Activated T-helper 1 cell treated with anti-CD3 and anti-CD28 coated beads, Interleukin-2, amount 50 U/mL, for 16 hours (primary cell): ENCODE measurements at places on chromosomes 6 and 20.

GRCh38 chr6:78101387-78101786 lies 448.5 kb downstream of the MEI4 start:
- DNase-seq, result no peak

GRCh38 chr6:7190791-7191190 lies 83.0 kb downstream of the RREB1 start:
- no peak for DNase-seq

DNA sequence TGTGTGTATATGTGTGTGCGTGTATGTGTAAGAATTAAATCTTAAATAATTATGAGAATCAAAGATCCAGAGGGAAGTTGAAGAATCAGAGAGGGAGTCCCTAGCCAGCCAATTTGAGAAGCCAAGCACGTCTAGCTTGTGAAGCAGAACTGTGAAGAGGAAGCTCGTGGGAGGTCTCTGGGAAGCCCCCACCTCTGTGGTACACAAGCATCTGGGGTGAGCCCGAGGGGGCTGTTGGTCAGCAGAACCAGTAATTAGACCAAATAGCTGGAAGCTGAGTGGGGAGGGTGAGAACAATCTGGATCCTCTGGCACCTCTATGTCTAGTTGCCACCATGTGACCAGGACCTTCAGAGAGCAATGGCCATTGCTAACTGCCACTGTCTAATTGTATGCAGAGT lies 310.0 kb upstream of the PRND start:
- DNase-seq, result no peak

DNA sequence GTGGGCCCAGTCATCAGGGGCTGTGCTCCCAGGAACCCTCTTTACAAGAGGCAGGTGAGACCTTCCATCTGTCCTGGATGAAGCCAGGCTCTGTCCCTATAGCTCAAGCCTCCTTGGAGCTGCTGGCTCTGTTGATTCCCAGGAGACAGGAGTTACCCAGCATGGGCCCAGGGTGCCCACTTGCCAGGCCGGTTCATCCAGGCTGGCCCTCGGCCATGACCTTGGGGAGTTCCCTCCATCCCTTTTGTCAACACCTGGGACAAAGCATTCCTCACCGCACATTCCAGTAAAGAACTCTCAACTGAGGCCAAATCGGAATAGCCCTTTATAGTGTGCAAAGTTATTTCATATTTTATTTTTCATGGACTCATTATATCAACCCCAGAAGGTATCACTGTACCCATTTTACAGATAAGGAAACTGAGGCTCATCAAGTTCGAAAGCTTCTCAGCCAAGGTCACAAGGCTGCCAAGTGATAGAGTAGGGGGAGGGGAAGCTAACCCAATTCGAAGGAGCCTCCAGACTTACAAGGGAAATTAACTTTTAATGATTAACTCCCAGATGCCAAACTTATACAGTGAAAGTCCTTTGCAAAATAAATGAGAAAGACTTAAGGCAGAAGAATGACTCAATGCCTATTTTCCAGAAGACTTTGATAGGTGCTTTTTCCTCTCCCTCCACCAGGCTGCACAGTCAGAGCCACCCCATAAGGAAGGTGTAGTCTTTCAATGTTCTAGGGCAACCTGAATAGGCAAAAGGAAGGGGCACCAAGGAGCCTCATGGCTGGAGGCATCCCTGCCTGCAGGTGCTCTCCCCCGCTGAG lies 18.5 kb downstream of the SDC4 start:
- DNase-seq, result no peak

- DNase-seq, result no peak
These were observed 447.1 kb downstream of the QKI start for GRCh38 chr6:163861627-163862026.

DNA sequence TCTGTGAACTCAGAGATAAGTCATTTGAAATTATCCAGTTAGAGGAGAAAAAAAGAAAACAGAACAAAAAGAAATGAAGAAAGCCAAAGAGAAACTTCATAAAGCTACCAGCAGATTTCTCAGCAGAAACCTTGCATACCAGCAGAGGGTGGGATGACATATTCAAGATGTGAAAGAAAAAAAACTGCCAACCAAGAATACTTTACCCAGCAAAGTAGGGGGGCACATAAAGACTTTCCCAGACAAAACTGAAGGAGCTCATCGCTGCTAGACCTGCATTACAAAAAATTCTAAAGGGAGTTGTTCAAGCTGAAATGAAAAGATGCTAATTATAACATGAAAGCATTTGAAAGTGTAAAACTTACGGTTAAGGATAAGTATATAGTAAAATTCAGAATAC lies 246.3 kb downstream of the FNDC1 start:
- no peak for DNase-seq

DNA sequence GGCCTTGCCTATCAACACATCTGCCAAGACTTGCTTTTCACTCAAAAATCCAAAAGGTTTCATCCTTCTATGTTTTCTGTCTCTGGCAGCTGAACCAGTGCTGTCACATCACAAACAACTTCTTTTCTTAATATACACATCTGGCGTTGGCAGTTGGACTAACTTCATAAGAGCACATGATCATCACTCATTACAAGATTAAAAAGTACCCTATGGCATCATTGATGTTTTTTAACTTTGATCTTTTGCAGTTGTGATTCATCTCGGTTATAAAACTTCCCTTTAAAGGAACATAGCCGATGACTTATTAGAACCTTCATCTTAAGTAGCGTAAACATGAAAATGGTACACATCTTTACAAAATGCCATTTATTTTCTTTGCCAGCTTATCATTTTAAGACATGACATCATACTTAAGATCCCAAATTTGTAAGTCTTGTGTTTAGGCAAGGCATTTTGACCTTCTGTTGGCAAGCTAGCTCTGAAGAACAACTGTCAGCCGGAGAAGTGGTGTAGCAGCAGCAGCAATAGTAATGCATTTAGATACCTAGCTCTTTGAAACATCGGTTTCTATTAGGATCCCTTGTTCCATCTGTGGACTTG lies 64.2 kb upstream of the SUPT3H start:
- no peak for DNase-seq

DNA sequence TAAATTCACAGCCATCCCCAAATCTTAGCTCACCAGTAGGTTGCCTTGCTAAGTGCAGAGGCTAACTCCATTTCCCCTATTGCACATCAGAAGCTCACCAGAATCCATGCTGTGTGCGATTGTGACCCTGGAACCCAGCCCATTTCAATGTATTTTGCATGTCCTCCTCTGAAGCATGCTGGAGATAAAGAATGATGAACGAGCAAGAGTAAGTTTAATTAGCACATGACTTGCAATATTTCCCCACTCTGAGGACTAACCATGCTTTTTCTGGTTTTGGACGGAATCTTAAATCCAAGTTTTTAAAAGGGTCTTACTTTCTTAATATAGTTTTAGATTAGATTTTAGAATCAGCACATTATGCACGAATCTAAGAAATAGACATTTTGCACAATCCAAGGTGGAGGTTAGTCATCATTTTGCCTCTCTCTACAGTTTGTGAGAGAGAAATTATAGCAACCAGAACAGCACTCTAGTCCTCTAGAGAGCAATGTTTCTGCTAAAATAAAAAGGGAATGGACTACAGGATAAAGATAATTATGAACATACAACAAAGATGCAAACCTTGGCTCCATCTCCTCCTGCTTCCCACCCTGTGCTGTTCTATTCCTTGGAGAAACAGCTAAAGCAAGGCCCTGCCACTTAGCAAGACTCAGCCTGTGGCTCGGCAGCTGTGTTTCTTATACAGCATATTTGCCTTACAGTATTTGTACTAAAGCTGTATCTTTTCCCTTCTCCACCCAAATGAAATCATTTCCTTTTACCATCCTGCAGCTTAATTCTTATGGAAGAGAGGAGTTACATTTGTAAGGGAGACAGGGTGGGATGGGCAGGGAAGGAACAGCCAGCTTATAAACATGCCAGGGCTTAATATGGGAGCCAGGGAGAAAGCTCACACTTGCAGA lies 24.9 kb upstream of the LAMA4 start:
- no peak for DNase-seq

GRCh38 chr6:36050947-36051710 lies 23.5 kb downstream of the MAPK14 start:
- no peak for DNase-seq

DNA sequence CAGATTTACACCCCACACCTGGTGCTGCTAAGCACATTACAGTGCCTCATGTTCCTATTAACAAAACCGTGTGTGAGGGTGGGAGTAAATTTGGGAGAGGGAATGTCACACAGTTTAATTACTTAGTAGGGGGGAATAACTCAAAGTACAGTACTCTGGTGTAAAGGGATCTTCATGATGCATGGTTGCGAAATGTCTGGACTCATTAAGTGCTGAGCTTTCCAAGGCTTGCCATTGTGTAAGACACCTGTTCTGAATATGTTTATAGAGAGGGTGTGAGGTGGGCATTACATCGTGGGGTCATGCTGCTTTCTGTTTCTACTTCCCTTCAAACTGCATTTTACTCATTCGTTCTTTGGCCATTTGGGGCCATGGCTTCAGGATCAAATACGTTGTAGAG lies 181.2 kb downstream of the ADGRG6 start:
- DNase-seq, result no peak

DNA sequence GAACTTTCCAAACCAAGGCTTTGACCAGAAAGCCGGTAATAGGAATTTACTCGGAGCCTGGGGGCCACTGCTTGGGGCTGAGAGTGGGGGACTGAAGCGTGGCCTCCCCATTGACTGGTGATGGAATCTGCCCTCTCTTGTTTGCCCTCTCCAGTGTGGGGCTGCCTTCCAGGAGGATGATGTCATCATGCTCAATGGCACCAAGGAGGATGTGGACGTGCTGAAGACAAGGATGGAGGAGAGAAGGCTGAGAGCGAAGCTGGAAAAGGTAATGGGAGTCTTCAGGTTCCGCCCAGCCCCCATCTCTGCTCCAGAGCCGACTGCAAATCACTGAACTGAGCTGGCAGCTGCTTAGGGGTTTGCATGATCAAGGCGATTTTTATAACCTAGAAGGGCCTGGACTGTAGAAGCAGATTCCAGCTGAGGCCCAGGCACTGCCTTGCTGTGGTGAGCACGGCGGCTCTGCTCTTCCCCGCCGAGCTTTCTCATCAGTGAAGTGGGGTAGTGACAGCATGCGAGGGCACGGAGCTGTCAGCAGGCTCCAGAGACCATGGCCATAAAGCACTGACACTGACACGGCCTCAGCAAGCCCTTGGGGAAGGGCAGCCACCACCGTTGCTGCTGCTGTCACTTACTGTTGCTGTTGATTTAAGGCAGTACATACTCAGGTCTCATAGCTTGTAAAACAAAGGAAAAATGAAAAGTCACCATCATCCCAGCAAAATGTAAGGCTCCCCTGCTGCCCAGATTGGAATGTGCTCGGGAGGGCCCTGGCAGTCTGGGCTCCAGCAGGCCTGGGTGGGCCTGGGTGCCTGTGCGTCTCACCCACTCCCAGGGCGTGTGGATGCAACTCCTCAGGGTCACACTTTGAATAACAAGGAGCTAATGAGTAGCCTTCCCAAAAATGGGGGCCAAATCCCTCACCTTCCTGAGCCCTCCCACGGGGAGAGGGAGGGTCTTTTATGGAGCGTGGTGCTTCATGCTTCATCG lies 11.1 kb upstream of the FAM209A start:
- no peak for DNase-seq

DNA sequence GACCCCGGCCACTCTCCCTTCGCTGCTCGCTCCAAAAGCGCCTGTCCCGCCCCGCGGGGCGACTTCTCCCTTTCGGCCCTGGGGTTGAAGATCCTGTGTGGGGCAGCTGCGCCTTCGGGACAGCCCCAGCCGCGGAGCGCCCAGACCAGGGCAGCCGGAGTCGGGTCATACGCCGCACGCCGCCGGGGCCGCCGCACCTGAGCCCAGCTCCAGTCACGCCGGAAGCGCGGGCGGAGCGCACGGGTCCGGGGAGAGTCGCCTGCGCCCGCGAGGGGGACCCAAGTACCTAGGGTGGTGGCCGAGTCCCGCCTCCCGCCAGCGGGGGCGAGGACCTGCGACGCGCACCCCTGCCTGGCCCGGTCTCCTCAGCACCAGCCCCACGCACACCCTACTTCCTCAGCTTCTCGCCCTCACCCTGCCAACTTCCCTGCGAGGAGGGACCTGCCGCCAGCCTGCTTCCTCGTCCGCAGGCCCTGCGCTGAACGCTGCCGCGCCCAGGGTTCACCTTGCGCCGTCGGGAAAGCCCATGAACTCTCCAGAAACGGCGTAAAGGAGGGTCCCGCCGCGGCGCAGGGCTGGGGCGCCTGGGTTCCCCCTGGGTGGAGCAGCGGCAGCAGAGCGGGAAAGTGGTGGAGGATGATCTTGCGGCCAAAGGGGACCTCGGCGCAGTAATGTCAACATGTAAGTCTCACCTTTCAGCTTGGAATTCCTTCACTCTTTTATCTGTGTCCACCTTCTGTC lies at the start of gene ADGRG6:
Gene ADGRG6 (plus strand): TSS at position 357 of the 741 bp plus-strand sequence. CDS start 323 bp downstream, at position 680.
- no peak for DNase-seq

GRCh38 chr6:15735567-15736265 lies 72.9 kb upstream of the DTNBP1 start:
- no peak for DNase-seq

GRCh38 chr6:125346926-125347563 lies 45.3 kb upstream of the HDDC2 start:
- no peak for DNase-seq

- no peak for DNase-seq
These were observed 8.6 kb downstream of the CDC40 start for GRCh38 chr6:110188791-110189190.

DNA sequence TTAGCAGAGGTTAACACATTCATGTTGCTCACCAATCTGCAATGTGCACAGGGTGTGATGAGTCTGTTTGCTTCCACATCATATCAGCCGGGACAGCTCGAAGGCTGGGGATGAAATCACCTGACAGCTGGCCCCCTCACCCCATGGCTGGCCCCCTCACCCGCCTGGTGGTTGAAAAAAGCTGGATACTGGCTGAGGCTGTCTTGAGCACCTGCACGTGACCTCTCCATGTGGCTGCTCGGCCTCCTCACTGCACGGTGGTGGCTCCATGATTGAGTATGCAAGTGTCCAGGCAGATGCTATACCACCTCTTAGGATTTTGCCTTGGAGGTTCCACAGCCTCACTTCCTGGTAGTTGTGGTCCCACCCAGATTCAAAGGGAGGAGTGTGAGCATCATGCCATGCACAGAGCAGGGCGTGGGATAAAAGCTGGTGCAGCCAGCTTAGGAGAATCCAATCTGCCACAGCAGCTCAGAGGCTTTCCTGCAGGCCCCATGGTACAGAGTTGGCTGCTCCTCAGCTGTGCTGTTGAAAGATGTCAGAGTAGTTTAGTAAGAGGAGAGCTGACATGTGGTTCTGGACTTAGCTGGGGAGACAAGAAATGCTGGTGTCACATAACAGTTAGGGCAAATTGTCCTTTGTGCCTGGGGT lies 29.6 kb upstream of the SYNDIG1 start:
- DNase-seq, result no peak

- no peak for DNase-seq
These were observed 114.4 kb upstream of the MAP3K7 start for GRCh38 chr6:90701146-90701781.

- no peak for DNase-seq
These were observed 35.2 kb upstream of the TXLNB start for GRCh38 chr6:139327038-139327437.
